WERI-Rb-1 (cell line): ENCODE measurements at places on chromosomes 1 and 21.

- DNase-seq = no peak
Measured at GRCh38 chr1:157279138-157279801, 141.1 kb upstream of the ETV3 start.

DNA sequence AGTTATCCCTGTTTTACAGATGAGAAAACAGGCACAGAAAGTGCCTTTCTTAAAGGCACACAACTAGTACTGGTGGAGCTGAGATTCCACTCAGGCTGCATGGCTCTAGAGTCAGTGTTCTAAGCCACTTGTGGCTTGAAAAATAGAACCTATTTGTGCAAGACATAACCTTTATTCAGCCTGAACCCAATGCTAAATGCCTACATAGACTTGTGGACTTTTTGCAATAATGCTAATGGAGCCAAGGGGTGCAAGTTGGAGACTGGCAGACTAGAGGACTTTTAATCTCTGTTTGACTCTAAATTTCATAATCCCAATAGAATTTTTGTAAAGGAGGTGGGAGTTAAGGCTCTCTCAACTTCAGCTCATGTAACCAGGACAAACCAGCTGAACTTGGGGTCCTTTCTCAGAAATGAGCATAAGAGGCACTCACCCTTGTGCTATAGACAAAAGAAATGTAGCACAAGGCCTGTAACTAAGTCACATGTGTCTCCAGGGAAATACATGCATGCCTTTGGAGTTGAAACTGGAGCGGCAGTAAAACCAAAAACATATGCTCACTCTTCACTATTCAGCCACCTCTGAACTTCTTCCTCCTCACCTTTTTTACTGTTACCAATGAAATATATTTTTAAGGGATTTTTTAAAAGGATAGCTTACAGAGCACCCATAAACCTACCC, 43.0 kb upstream of the AK4 start:
- no peak for DNase-seq

DNA sequence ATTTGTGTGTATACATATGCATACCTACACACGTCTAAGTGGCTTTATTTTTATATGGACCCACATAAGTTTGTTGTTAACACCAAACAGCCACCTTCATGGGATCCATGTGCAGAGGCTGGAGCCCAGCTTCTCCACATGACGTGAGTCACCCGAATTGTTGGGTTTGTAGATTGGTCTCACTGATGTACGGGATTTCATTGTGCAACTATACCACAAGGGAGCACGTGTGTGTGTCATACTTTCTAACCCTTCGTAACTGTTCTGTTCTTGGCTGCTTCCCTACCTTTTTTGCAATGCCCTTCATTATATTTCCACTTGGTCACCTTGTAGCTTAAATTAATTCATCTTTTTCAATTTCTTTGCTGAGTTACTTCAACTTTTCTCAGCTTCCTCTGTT, 21.0 kb downstream of the SPRTN start:
- no peak for DNase-seq

DNA sequence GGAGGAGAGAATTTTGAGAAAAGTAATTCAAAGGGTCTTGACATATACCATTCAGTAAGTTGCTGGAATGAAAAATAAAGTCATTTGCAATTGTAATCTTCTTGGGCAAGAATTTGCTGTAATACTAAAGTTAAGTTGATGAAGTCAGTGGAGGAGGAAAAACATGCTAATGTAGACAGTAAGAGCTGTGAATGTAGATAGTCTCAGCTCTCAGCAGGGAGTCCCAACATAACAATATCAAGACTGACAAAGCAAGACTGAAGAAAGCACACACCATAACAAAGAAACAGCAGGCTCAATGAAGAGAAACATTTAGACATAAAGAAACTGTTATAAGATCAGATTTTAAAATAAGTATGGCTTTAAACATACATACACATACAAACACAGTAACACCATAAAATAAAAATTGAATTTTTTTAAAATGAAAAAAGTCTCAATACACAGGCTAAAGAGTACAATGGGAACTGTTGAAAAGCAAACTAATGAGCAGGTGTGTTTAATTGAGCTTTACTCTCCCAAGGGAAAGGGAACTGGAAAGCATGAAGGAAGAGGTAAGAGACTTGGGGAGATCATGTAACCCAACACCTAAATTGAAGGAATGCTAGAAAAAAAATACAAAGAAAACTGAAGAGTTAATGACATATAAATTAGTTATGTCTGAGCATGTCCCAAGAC, 336.3 kb upstream of the NCAM2 start:
- no peak for DNase-seq

- DNase-seq = no peak
Measured at GRCh38 chr21:25776440-25776839, 41.7 kb downstream of the GABPA start.

GRCh38 chr1:58620926-58621325, 43.9 kb upstream of the TACSTD2 start:
- no peak for DNase-seq
